Testis (tissue), 5 donors: ENCODE measurements at places on chromosomes 4 and X. TPM values are rescaled to one million over a fixed set of nuclear protein-coding genes. Genes with fewer than 3 reads are reported as not detected.

- no peak for DNase-seq
Measured at GRCh38 chrX:1727531-1728027, 112.7 kb downstream of the ASMT start.

- DNase-seq: no peak
Measured at GRCh38 chr4:66539745-66540144, 869.5 kb upstream of the EPHA5 start.

GRCh38 chr4:145565328-145565727 lies 53.9 kb upstream of the MMAA start:
- DNase-seq: no peak

UGT2B17 gene
- total RNA-seq: 0.24 TPM

DNA sequence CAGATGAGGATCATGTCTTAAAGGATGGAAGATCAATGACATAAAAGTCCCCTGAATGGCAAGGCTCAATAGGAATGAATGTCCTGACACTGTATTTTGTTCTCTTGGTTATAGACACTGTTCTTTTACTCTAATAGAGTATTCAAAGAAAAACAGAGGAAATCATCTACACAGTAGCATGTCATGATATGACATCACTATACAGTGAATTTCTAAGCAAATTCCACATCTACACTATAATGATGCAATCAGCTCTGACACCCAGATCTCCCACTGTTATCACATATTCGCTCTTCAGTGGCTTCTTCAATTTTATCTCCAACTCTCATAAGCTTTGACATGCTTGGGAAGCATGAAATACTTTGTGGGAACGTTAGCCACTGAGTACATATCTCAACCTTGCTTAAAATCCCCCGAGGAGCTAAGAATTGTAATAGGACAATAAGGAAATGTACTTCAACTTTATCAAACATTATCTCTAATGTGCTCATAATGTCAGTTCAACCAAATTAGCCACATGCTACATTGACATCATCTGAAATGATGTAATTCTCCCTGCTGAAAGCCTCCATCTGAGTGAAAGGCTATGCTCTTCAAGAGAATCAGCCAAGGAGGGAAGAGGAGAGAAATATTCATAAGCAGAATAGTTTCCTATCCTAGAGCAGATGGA lies 139.6 kb upstream of the PTCHD1 start:
- DNase-seq: no peak

- no peak for DNase-seq
Measured at GRCh38 chr4:37747772-37748330, 61.7 kb upstream of the RELL1 start.

TCEAL5 gene
- total RNA-seq: 103 TPM

DNA sequence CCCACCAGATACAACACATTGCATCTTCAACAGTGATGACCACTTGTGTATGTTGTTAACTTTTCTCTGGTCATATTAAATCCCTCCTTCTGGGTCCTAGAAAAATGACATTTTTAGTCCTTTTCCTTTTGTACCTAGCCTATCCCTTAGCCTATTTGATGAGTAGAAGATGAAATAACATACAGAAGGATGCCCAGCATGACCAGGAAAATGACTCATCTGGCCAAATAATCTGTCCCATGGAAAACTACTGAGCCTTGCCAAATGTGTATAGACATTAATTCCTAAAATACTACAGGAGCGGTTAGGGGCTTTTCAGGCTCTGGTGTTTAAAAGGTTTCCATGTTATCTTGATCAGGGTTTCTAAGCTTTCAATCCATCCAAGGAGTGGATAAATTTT lies 129.0 kb upstream of the KCNIP4 start:
- DNase-seq: no peak

GRCh38 chrX:20995829-20996228 lies 378.4 kb upstream of the CNKSR2 start:
- DNase-seq: no peak

- DNase-seq: peak; percentile 64
Measured at GRCh38 chrX:131633285-131633917, 89.5 kb downstream of the OR13H1 start.

- no peak for DNase-seq
Measured at GRCh38 chrX:13272426-13272825, 47.4 kb downstream of the ATXN3L start.

LAMP2 gene
- total RNA-seq: 130 TPM

GRCh38 chrX:20654596-20655106 lies 387.9 kb upstream of the RPS6KA3 start:
- DNase-seq: no peak

DNA sequence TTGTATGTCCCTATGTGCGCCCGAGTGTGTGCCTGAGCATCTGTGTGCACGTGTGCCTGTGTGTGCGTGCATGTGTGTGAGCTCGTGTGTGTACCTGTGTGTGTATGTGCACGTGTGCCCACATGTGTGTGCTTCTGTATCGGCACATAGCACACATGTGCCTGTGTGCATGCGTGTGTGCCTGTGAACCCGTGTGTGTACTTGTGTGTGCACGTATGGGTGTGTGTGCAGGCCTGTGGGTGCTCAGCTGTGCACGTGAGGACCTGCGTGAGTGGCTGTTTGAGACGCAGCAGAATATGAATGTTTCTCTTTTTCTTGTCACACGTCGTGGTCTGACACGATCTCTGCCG lies 4.3 kb downstream of the AKAP17A start:
- DNase-seq: no peak

- DNase-seq: no peak
Measured at GRCh38 chrX:72340041-72340440, 34.3 kb upstream of the CITED1 start.

- DNase-seq: no peak
Measured at GRCh38 chr4:160825644-160826338, 1338.0 kb downstream of the FSTL5 start.

STK26 gene
- total RNA-seq: 3.5 TPM

- no peak for DNase-seq
Measured at GRCh38 chr4:173652283-173652931, 122.4 kb upstream of the HAND2 start.

DNA sequence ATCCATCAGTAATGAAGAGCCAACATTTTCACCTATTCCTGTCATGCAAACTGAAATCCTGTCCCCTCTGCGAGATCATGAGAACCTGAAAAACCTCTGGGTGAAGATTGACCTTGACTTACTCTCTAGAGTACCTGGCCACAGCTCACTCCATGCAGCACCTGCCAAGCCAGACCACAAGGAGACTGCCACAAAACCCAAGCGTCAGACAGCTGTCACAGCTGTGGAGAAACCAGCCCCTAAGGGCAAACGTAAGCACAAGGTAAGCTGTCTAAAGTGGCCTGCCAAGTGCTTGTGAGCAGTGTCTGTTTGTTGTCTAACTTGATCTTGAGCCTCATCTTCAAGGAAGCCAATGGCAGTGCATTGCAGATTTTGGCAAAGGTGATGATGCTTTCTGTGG lies 455.9 kb downstream of the AFF2 start:
- DNase-seq: no peak

PSAPL1 gene
- total RNA-seq: 17.5 TPM

DNA sequence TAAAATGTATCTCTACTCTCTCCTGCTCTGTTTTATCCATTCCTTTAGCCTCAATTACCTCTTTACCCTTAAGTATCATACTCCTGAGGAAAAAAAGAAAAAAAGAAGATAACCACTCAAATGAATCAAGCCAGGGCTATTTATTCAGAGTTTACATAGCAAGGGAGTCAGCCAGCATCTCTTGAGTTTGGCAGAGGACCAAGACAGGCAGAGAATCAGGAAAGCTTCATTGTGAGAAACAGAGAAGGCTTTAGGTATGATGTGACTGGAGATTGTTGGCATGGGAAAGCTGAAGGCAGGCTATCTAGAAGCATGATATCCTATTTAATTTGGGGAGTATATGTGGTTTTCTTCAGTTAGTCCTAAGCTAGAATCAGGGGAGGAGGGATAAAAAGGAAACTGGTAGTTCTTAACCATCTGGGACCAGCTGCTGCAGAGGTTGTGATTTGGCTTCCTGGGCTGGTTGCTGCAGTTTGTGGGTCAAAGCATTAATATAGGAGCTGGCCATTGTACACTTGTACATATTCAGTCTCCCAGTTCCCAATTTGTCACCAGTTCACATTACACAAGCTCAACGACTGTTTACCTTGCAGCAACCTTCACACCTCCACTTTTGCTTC lies 11.2 kb downstream of the APELA start:
- no peak for DNase-seq

GRCh38 chr4:109754093-109754857 lies 24.4 kb upstream of the PLA2G12A start:
- DNase-seq: no peak

- DNase-seq: no peak
Measured at GRCh38 chr4:77065382-77065781, 10.4 kb downstream of the CCNI start.

DNA sequence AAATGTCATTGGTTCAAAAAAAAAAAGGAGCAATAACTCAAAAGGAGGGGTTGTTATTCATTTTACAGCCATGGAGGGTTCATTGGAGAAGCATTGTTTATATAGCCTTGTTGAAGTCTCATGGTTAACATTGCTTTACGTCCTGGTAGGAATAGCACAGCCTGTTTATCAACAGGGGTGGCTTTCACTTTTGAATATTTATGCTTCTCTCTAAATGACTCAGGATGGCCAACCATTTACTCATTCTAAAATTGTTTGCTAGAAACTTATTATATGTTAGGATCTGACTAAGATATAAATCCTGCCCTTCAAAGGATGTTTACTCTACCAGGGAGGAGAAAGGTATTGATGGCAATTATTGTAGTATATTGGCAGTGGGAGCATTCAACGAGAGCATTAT lies 534.1 kb upstream of the GALNTL6 start:
- no peak for DNase-seq

- no peak for DNase-seq
Measured at GRCh38 chr4:38383646-38384121, 280.3 kb upstream of the KLF3 start.

MAOA gene
- total RNA-seq: 6.5 TPM

DNAAF6 gene
- 3.0 TPM for total RNA-seq

CHRNA9 gene
- 0.16 TPM for total RNA-seq

GRCh38 chrX:10821293-10821692 lies 200.9 kb upstream of the MID1 start:
- DNase-seq: no peak

GRCh38 chrX:145910017-145910416 lies 92.4 kb downstream of the SLITRK2 start:
- DNase-seq: no peak

RPL39 gene
- 442 TPM for total RNA-seq

- no peak for DNase-seq
Measured at GRCh38 chr4:126479709-126480108, 1153.0 kb upstream of the INTU start.
